ENCODE measurements at places on chromosomes 5 and 9.

DNA sequence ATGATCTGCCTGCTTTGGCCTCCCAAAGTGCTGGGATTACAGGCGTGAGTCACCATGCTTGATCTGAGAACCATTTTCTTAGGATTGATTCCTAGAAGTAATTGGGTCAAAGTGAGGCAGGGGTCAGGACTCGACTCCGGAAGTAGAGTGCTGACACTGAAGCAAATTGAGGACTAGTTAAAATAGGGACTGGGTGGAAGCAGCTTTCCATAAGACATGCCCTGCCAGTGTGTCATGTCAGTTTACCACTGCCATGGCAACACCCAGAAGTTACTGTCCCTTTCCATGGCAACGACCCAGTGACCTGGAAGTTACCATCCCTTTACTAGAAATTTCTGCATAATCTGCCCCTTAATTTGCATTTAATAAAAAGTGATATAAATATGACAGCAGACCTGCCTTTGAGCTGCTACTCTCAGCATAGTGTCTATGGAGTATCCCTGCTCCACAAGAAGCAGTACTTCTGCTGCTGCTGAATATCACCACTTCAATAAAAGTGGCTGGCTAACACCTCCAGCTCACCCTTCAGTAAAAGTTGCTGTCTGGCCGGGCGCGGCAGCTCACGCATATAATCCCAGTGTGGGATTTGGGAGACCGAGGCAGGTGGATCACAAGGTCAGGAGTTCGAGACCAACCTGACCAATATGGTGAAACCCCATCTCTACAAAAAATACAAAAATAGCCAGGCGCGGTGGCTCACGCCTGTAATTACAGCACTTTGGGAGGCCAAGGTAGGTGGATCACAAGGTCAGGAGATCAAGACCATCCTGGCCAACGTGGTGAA is 47.8 kb upstream of the JADE2 start:
- no peak for DNase-seq

- DNase-seq = no peak
Measured at GRCh38 chr9:113886466-113886865, 10.4 kb downstream of the ZNF618 start.

DNA sequence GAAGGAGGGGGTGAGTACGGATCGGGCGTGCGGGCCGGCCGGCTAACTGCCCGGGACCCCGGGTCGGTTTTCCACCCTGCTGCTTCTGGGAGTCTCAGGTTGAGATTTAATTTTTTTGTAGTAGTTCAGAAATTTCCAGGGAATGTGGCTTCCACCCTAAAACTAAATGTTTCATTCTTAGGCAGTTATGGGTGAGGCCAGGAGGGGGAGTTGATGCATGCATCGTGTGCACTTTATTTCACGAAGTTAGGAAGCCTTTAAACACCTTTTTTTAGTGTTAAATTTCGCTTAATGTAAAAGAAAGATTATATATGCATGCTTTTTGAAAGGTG is 905 bp downstream of the CDK9 start:
- DNase-seq = no peak

DNA sequence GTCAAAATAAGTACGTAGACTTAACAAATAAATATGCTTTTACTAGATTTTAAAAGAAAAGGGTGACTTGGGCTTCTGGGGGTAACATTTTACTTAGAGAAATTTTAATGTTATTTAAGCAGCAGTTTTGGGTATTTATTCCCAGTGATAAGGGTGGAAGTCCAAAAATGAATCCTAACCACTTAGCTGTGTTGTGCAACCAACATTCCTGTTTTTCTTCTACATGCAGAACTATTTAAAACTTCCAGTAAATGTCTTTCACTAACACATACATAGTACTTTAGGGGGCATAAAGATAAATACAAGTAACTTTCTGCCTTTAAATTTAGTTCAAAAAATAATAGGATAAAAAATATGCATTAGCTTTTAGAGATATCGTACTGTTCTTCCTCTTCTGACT is 436.7 kb downstream of the CTNND2 start:
- no peak for DNase-seq

GRCh38 chr5:74396913-74397622 is 243.5 kb downstream of the ENC1 start:
- no peak for DNase-seq

GRCh38 chr5:87850843-87851242 is 417.8 kb downstream of the TMEM161B start:
- DNase-seq = peak; percentile 79

DNA sequence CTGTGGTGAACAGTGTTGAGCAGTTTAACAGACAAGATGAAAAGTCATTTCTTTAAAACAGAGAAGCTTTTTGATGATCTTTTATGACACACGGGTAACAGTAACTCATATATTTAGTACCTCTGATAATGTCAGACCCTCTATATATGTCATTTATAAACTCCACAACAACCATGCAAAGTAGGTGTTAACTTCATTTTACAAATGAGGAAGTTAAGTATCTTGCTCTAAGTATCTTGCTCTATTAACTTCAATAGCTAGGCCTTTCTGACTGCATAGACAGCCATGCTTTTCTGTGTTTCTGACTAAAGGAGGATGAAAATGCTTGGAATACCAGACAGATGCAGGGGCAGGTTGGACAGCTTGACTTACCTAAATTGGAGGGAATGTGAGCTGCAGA is 1.8 kb downstream of the NUDT2 start:
- DNase-seq = no peak

Data from NCI-H526 treated with DMSO at 0.1 percent for 48 hours (cell line).